Activated naive CD4-positive, alpha-beta T cell treated with anti-CD3 and anti-CD28 coated beads, Interleukin-2, amount 10 ng/mL, durations not matched to agents 7 days and 5 days (primary cell): ENCODE measurements at places on chromosomes 5 and 9.

DNA sequence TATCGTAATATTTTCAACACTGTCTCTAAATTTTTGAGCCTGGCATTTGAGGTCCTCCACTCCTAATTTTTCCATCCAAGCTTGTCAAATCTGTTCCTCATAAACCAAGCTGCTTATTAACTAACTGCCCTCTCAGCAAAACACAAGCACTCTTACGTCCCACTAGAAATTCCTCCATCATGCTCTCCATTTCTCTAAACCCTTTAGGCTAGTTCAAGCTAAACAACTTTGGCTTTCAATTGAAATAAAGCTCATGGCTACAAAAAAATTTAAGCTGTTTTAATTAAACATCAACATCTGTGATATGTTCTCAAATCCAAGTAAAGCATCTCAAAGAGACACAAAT lies 45.7 kb downstream of the RNF145 start:
- no peak for DNase-seq

GRCh38 chr5:61823781-61824180 lies 482.2 kb upstream of the KIF2A start:
- DNase-seq: no peak

DNA sequence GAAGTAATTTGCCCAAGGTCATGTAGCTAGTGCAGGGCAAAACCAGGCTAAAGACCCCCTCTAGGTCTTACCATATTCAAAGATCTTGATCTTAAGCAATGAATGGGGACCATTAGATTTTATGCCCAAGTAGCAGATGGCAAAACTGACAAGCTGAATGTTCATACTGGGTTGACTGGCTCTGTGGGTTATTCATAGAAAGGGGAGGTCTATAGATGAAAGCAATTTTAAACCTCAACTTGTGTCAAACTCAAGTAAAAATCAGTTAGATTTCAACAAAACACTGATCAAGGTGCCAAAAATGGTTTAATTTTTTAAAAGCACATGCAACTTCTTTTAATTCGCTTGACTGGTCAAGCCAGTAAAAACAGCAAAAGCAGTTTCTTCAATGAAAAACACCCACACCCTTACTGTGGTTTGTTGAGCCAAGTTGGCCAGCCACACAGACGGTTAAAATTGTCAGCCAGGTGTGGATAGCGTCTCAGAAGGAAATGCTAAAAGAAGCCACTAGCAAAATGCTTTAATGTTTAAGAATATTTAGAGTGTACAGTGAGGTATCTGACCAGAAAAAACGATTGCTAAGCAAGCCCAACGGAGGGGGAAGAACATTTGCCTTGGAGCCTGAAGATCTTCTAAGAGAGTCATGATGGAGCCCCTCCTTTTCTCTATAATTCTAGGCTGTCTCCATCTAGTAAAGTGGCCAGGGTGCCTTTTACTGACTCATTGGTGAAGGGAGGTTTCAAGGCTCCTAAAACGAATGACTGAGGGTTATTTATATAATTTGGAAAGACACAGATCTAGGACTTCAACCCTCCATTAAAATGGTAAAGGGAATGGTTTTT lies 539.6 kb upstream of the CLINT1 start:
- no peak for DNase-seq

DNA sequence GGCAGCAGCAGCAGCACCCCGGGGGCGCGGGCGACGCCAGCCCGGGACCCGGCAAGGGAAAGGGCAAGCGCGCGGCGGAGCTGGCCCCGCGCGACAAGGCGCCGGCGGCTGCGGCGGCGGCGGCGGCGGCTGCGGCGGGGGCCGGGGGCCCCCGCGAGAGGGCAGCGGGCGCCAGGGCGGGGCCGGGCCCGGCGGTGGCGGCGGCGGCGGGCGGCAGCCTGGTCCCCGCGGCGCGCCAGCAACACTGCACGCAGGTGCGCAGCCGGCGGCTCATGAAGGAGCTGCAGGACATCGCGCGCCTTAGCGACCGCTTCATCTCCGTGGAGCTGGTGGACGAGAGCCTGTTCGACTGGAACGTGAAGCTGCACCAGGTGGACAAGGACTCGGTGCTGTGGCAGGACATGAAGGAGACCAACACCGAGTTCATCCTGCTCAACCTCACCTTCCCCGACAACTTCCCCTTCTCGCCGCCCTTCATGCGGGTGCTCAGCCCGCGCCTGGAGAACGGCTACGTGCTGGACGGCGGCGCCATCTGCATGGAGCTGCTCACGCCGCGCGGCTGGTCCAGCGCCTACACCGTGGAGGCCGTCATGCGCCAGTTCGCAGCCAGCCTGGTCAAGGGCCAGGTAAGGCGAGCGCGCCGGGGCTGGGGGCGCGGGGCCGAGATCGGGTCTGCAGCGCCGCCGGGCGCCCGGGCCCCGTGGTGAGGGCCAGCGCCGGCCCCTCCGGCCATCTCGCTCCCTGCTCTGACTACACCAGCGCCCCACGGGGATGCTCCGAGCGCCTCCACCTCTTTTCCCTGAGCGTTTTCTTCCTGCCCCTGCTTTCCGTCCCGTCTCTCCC lies at the start of gene UBE2QL1:
UBE2QL1 (plus strand) TSS at position 238 of the 843 bp plus-strand sequence; CDS start at position 273, 35 bp downstream.
- peak; percentile 27 for DNase-seq

GRCh38 chr5:139740992-139741672 lies 54.5 kb upstream of the PSD2 start:
- DNase-seq: no peak

DNA sequence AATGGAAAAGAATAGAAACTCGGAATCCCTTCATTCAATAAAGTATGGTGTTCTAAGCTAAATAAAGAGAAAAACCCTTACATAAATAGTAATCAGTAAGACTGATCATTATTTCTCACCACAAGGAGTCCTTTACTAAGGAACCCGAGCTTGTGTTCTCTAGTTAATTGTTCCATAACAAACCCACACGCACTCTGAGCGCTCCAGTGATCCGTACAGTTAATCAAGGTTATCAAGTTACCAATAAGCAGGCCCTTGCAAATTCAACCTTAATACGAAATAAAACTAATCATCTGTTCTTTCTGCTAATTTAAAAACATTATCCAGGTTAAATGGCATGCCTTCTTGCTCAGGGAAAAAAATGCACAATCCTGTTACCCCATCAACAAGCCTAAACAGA lies 224.4 kb downstream of the FRMD3 start:
- no peak for DNase-seq

- no peak for DNase-seq
Measured at GRCh38 chr9:112366591-112366990, 13.3 kb upstream of the HSDL2 start.

DNA sequence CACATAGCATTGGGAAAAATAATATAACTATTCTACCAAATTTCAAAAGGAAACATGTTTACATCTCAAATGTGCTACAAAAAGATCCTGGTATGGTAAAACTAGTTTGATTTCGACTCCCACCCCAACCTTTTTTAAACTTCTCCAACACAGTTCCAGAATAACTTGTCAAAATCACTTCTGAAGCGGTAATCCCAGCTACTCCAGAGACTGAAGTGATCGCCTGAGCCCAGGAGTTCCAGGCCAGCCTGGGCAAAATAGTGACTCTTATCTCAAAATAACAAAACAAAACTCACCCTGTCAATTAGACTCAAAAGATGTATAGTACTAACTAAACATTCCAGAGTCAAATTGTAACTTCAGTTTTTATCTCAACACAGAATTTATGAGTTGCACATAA lies 71.3 kb upstream of the RNF38 start:
- DNase-seq: no peak

- no peak for DNase-seq
Measured at GRCh38 chr5:59829386-59829785, 64.1 kb downstream of the PDE4D start.

GRCh38 chr5:146047396-146047795 lies 58.0 kb downstream of the PLAC8L1 start:
- DNase-seq: no peak

DNA sequence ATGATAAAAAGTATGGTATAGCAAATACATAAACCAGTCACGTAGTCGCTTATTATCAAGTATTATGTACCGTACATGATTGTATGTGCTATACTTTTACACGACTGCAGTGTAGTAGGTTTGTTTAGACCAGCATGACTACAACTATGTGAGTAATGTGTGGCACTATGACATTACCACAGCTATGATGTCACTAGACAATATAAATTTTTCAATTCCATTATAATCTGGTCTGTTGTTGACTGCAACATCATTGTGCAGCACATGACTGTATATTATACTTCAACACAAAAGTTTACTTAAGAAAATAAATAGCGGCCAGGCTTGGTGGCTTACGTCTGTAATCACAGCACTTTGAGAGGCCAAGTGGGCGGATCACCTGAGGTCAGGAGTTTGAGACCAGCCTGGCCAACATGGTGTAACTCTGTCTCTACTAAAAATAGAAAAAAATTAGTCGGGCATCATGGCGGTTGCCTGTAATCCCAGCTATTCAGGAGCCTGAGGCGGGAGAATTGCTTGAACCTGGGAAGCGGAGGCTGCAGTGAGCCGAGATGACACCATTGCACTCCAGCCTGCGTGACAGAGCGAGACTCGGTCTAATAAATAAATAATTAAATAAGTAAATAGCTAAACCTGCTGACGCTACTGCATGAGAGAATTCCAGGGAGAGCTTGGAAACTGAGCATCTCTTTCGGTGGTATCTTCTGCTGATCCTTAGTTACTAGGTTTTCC lies 24.6 kb upstream of the JADE2 start:
- no peak for DNase-seq

GRCh38 chr9:123368023-123368422 lies 12.0 kb downstream of the CRB2 start:
- no peak for DNase-seq

- DNase-seq: no peak
Measured at GRCh38 chr5:419970-420369, 23.0 kb upstream of the EXOC3 start.

- DNase-seq: no peak
Measured at GRCh38 chr5:153782589-153783361, 255.9 kb downstream of the FAM114A2 start.

- DNase-seq: no peak
Measured at GRCh38 chr9:96040591-96041461, 165.3 kb downstream of the ERCC6L2 start.

DNA sequence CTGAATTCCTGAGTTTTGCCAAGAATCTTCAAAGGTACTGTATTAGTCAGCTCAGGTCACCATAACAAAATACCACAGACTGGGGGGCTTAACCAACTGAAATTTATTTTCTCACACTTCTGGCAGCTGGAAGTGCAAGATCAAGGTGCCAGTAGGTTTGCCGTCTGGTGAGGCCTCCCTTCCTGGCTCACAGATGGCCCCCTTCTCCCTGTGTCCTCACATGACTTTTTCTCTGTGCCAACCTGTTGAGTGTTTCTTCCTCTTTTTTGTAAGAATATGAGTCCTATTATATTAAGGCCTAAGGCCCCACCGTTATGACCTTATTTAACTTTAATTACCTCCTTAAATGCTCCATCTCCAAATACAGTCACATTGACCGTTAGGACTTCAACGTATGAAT lies 156.1 kb upstream of the KIF2A start:
- no peak for DNase-seq

DNA sequence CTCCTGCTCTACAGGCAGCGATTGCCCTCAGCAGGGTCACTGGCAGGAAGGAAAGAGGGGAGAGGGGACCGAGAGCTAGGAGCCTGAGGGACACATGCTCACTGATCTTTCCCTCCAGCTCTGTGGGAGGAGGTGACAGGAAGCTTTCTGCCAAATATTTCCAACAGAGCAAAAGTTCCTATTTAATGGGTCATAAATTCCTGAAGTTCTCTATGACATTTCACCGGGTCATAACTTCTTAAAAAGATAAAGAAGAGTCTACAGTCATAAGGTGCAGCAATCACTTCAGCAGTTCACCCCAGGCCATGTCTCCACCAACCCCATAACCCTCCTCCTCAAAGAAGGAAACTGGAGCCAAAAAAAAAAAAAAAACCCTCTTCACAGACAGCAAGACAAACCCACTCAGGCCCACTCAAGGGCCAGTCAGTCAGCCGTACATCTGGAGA lies 481.1 kb downstream of the NR2F1-AS1 start:
- DNase-seq: no peak

DNA sequence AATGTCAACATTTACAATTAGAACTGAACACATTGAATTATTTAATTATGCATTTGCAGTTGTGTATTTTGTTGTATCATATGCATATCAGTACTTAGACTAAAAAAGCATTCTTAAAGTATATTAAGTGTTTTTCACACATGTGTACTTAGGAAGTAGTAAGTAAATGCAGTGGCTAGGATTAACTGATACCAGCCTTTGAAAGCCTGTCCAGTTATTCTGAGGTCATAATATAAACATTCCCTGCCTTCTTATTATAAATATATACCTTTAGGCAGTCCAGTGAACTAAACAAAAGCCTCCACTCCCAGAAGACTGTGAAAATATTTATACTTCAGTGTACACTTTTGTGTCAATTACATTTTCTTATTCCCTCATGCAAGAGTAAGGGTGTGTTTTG lies 83.8 kb downstream of the TLE4 start:
- DNase-seq: no peak

- no peak for DNase-seq
Measured at GRCh38 chr9:124428751-124429529, 13.7 kb upstream of the PSMB7 start.

GRCh38 chr5:179258922-179259730 lies 86.1 kb downstream of the ADAMTS2 start:
- peak; percentile 10 for DNase-seq

- DNase-seq: peak; percentile 54
Measured at GRCh38 chr9:109117856-109118807, 1.6 kb downstream of the TMEM245 start.

DNA sequence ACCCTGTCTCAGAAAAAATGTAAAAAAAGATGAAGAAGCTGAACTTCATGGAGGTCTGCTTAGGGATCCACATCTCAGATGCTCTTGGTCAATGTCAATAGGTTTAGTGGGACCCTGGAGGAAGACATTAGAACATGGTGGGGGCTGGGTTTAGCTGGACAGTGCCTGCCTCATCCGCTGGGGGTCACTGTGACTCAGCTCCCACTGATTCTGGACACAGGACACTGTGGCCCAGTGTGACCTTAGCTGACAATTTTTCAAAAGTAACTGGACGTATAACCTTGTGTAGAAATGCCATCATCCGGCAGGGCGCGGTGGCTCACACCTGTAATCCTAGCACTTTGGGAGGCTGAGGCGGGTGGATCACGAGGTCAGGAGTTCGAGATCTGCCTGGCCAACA lies 7.3 kb upstream of the HNRNPAB start:
- DNase-seq: peak; percentile 8

DNA sequence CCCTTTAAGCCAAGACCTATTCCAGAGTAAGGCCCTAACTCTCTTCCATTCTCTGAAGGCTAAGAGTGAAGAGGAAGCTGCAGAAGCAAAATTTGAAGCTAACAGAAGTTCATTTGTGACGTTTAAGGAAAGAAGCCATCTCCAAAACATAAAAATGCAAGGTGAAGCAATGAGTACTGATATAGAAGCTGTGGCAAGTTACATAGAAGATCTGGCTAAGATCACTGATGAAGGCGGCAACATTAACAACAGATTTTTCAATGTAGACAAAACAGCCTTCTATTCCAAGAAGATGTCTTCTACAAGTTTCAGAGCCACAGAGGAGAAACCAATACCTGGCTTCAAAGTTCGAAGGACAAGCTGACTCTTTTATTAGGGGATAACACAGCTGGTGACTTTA lies 1143.4 kb downstream of the CDH12 start:
- no peak for DNase-seq

DNA sequence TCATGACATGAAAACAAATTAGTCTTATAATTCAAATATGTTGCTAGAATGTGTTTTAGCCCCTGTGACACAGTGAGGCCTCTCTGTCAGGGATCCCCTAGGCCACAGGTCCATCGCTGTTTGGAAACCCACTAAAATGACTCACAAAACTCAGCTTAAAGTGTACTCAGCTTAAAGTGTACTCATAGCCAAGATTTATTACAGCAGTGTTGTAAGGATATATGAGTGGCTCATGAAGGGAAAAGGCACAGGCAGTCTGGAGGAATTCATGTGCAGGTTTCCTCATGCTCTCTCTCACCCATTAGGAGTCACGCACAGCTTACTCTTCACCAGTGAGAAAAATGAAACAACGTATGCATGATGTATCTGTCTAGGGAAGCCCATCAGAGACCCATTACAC lies 24.4 kb upstream of the TGFBI start:
- no peak for DNase-seq
